ENCODE measurements at places on chromosomes 4 and X. TPM values are rescaled to one million over a fixed set of nuclear protein-coding genes. Genes with fewer than 3 reads are reported as not detected.

DNA sequence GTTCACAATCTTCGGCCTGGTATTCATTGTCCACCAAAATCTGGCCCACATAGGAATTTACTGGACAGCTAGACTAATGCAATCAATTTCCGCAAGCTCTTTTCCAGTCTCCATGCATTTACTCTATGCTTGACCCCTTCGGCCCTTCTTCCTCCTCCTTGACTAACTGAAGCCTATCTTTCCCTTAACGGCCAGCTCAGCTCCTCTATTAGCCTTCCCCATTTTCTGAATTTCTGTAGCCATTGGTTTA, 1.2 kb upstream of the PHKA2 start:
- no peak for DNase-seq

GRCh38 chr4:176044589-176044951, 21.1 kb upstream of the WDR17 start:
- no peak for DNase-seq

Gene NHS
- not detected for polyA plus RNA-seq

GRCh38 chrX:17829566-17829965, 31.5 kb downstream of the RAI2 start:
- DNase-seq, result no peak

GRCh38 chr4:40395908-40396793, 61.0 kb downstream of the CHRNA9 start:
- peak; percentile 43 for DNase-seq

- DNase-seq, result no peak
These were observed 259.6 kb downstream of the UNC5C start for GRCh38 chr4:95289028-95289634.

Gene NRK
- polyA plus RNA-seq, result not detected

GRCh38 chr4:147855571-147856009, 123.7 kb downstream of the ARHGAP10 start:
- no peak for DNase-seq

GRCh38 chr4:39043058-39043860, 11.1 kb upstream of the TMEM156 start:
- peak; percentile 94 for DNase-seq

Gene GLRA2
- polyA plus RNA-seq, result not detected

GRCh38 chrX:108439426-108439942, at the start of gene COL4A5:
COL4A5 (plus strand) TSS chrX:108439838; CDS start chrX:108440126, 288 bp downstream.
- DNase-seq, result peak; percentile 84

- DNase-seq, result no peak
These were observed 7.0 kb downstream of the CYBB start for GRCh38 chrX:37786624-37787422.

DNA sequence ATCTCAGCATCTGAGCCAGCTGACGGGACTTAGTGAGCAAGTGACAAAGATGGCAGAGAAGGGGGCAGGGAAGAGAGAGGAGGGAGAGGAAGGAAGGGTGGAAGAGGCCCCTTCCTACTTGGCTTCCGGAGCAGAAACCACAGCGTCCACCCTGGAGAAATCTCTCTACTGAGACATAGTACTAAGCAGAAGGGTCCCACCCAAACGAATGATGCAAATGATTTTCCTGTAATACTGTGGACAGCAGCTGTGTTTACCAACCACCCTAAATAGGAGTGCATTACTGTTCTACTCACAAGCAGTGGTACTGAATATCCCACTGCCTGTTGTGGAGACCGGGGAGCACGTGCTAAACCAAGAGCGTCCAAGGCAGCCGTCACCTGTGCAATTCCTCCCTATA, 29.4 kb downstream of the DTHD1 start:
- DNase-seq, result no peak

Gene TMSB15B
- not detected for polyA plus RNA-seq

GRCh38 chr4:152962150-152962549, 26.0 kb downstream of the FHDC1 start:
- DNase-seq, result no peak

- DNase-seq, result no peak
These were observed 16.1 kb downstream of the MSX1 start for GRCh38 chr4:4875611-4876010.

Gene SFRP2
- not detected for polyA plus RNA-seq

DNA sequence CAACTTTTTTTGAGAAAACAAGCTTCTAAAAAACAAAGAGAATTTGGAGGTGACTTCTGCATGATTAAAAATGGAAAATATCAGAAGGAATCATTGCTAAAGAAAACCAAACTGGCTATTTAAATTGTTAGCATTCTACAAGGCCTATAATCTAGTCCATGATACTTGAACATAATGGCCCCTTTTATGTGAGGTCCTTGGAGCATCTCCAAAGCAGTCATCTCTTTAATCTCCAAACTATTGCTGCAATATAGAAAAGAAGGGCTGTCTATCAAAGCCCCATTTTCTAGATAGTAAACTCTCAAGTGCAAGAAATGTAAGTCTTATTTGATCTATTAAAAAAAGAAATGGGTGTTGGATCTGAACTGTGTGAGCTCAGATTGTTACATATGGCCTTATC, 615.1 kb downstream of the CENPC start:
- DNase-seq, result no peak

Gene TEX11
- polyA plus RNA-seq, result not detected

GRCh38 chr4:106384878-106385277, 16.3 kb upstream of the GIMD1 start:
- no peak for DNase-seq

Gene DCX
- not detected for polyA plus RNA-seq

- no peak for DNase-seq
These were observed 185.9 kb downstream of the SLC4A4 start for GRCh38 chr4:71524756-71525155.

Gene EIF2S3
- polyA plus RNA-seq, result 61.0 TPM

Gene NAT8L
- polyA plus RNA-seq, result 2.2 TPM

DNA sequence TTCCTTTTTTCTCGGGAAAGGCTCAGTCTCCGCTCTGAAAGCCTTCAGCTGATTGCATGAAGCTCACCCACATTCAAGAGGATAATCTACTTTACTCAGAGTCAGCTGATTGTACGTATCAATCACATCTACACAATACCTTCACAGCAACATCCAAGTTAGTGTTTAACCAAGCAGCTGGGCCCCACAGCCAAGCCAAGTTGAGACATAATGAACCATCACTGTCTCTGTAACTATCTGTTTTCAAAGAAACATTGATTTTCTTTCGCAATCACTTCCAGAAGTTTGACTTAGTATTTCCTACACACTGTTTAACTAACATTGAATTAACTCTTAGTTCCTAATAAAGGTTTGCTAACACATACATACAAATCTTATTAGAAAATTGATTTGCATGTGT, 40.3 kb downstream of the RWDD4 start:
- peak; percentile 88 for DNase-seq

- DNase-seq, result no peak
These were observed 240.1 kb upstream of the PPP1R2C start for GRCh38 chrX:43018031-43018430.

Gene USP17L13
- polyA plus RNA-seq, result not detected

DNA sequence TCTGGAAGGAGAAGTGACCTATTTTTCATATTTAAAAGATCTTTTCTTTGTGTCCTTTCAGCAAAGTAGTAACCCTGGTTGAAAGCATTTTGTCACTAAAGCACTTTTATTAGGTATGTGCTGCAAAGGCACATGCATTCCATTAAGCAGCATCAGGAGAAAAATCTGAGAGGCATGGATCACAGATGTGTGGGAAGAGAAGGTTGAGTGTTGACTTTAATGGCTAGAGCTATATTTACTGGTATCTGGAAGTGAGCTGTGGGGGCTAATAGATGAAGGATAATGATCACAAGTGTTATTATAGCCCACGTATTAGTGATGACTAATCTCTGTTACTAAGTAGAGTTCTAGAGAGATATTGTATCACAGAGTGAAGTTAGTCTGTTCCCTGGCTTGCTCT, 1520.7 kb downstream of the ARAP2 start:
- DNase-seq, result no peak

Gene GAGE13
- polyA plus RNA-seq, result not detected

DNA sequence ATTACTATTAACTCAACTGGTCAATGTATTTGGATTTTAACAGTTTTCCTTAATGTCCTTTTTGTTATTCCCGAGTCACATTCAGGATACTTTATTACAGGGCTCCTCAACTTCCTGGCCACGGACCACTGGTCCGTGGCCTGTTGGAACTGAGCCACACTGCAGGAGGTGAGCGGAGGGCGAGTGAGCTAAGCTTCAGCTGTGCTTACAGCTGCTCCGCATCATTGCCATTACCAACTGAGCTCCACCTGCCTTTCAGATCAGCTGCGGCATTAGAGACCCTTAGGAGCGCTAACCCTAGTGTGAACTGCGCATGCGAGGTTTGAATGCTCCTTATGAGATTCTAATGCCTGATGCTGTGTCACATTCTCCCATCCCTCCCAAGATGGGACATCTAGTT, 591.7 kb downstream of the CCSER1 start:
- DNase-seq, result no peak
